ENCODE measurements at places on chromosomes 16 and 17.
A peak's percentile ranks its signal among the peaks of the same experiment; 100 is the strongest.

GRCh38 chr16:55856950-55857349, 18.2 kb downstream of the CES5A start:
- DNase-seq, result no peak

DNA sequence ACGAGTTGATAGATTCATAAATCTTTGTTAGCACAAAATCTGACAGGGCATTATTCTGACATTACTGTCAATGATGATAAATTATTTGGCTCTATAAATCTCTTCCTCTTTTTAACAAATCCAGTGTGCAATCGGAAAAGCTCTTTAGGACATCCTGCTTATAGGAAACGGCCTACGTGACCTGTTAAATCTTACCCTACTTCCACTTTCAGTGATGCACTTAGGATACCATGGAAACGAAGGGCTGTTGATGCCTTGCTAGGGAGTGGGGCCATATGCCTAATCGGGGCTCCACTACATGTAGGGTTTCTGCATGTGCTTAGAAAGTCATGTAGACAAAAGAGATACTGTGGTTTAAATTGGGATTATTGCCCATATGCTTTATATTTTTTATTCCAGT, 27.2 kb downstream of the ZNF594 start:
- peak; percentile 38 for DNase-seq

- DNase-seq, result no peak
These were observed 23.0 kb downstream of the DNAH2 start for GRCh38 chr17:7740481-7741001.

- DNase-seq, result no peak
These were observed 151.3 kb downstream of the ZFHX3 start for GRCh38 chr16:72896485-72897118.

GRCh38 chr17:17874478-17874877, 37.7 kb upstream of the SREBF1 start:
- no peak for DNase-seq

- DNase-seq, result no peak
These were observed 2.3 kb downstream of the SLC43A2 start for GRCh38 chr17:1626333-1626732.

GRCh38 chr16:2426941-2427361, 2.3 kb upstream of the CCNF start:
- no peak for DNase-seq

- no peak for DNase-seq
These were observed 311.9 kb downstream of the NPIPA8 start for GRCh38 chr16:18024611-18025010.

GRCh38 chr17:62119373-62119772, 54.3 kb upstream of the MED13 start:
- DNase-seq, result no peak

GRCh38 chr17:4444782-4445473, 11.2 kb downstream of the SPNS3 start:
- DNase-seq, result peak; percentile 56

DNA sequence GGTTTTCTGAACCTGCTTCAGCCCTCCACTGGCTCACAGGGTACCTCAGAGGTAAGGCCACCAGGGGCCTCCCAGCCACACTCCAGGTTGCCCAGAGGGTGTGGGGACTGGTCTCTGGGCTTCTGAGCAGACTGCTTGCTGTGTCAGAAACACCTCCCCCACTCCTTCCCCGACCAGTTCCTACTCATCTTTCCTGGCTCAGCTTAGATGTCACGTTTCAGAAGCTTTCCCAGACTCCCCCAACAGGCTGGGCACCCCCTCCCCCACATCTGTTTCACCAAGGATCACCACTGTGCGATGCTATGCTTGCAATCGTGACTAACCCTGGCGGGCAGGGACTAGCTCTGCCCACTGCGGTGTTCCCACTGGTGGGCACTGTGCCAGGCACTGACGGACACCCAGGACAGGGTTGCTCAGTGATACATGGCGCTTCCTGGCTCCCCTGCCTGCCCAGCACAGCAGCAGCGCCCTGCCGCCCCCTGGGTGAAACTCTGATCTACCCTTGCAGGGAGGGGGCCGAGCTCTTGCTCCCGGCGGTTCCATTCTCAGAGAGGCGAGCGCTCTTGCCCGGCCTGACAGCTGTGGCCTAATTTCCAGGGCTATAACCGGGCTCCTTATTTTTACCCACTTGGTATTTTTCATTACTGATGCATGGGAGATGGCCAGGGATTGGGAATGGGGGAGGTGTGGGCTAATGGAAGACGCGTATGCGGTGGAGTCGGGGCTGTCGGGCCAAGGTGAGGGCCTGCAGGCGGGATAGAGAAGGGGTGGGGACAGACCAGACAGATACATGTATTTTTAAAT, 29.4 kb upstream of the MTSS2 start:
- DNase-seq, result peak; percentile 20

DNA sequence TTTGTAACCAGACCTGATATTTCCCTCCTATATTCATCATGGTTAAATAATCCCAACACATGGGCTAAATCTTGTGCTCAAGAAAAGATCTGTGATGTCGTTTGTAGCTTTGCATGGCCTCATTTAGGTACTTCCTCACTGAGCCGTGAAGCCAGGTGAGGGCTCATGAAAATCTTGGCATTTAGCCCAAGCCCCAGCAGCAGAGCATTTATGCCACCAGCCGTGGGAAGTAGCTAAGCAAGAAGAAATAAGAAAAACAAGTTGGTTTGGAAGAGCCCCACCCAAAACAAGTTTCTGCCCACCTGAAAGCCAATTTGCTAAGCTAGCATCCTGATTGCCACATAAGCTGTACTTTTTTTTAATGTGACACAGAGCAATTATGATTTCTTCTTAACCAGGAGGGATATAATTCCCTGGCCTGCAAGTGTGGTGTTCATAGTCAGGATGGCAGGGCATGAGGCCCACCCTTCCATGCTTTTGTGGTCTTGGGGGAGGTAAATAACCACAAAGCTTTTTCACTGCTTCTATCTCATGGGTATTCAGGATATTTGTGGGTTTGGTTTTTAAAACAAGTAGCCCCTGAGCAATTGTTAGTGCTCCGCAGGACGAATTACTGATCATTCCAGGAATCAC, 10.5 kb downstream of the TMIGD1 start:
- peak; percentile 62 for DNase-seq

- DNase-seq, result peak; percentile 80
These were observed 15.1 kb downstream of the SAMD14 start for GRCh38 chr17:50114849-50115357.

DNA sequence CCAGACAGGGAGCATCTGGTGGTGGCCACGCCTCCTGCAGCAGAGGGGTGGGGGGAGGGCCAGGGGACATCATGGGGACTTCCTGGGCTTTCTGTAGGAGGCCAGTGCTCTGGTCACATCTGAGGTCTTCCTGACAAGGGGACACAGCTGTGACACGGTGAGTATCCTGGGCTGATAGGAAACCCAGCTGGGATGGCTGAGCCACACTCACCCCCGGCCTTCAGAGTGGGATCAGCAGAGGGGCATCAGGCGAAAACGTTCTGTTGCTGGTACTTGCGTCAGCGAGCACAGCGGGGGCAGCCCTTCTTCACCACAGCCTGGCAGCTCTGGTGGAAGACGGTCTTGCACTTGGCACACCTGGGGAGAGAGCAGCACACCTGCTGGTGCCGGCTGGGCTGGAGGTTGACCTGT, 122.9 kb upstream of the SMURF2 start:
- DNase-seq, result no peak

GRCh38 chr16:69496376-69496775, 69.4 kb upstream of the NFAT5 start:
- DNase-seq, result no peak

- DNase-seq, result no peak
These were observed 7.3 kb downstream of the TAT start for GRCh38 chr16:71569621-71570020.

DNA sequence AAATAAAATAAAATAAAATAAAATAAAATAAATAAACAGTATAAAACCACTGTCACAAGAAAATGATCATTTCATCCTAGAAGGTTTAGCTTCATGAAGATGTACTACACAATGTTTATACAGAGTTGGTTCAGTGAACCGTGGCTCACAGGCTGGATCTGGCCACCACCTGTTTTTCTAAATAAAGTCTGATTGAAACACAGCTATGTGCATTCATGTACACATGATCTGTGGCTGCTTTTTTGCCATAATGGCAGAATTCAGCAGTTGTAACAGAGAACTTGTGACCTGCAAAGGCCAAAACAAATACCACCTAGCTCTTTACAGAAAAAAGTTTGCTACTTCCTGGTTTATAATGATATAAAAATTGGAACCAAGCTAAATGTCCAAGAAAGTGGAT, 12.6 kb upstream of the RPRML start:
- DNase-seq, result no peak

DNA sequence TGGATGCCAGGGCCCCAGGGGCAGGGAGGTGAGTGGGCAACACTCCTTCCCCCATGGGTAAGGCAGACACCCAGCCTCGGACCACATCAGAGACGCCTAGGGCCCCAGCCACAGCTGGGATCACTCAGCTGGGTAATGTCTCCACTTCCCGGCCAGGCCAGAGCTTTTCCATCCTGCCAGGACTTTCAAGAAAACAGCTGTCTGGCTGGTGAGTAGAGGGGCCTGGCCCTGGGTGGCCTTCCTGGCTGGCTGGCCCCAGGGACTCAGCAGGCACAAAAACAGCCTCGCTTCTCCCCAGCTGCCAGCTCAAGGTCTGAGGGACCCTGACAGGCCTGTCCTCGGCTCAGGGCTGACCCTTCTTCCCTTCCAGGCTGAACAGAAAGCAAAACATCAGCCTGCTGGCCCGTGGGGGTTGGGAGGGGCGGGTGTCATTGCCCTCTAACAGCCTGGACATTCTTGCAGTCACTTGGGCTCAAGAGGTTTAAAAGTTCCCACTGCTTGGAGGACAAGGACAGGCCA, 45.3 kb upstream of the JPH3 start:
- no peak for DNase-seq

GRCh38 chr16:89831810-89832328, 3.6 kb downstream of the SPIRE2 start:
- DNase-seq, result no peak

DNA sequence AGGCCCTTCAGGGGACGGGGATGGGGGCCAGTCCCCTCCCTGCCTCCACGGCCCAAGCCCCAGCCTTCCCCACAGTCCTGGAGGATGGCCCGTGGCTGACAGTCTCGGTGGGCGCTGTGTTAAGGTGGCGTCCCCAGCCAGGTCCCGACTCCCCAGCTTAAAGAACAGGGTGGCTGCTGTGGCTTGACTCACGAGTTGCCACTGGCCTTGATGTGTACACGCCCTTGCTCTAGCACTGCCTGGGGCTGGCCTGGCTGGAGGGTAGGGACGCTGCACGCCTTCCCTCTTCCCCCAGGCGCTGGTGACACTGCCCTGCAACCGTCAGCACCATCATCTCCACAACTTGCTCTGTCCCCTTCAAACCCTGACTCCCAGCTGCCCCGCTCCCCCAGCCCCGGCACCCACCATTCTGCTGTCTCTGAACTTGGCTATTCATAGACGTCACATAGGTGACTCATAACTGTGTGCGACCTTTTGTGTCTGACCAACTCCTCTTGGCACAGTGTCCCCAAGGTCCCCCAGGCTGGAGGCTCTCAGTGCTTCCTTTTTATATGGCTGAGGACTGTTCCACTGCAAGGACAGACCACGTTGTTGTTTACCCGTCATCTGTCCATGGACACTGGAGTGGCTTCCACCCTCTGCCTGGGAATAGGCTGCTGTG, 6.3 kb downstream of the GNPTG start:
- peak; percentile 76 for DNase-seq

DNA sequence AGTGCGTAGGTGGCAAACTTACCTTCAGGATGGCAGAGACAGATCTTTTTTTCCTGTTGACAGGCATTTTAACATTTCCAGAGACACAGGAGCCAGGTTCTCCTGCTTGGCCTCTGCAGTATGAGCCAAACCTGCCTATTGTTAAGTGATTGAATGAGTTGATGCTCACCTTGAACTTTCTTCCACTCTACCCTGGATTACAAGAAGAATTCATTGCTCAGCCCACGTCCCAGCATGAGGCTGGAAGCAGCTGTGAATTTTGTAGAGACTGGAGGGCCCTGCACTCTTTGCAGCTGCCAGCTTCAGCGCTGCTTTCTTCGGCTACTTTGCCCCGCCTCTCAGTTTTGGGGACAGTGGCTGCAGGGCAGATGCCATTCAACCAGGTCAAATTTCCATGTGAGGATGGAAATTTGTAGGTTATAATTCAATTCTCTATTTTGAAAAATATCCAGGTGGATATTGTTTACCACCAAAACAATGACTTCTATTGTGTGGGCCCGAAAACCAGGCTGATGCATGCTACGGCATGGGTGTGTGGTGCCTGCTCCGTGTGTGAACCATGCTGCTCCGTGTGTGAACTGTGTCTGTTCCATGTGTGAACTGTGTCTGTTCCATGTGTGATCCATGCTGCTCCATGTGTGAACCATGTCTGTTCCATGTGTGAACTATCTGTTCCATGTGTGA, 75.2 kb upstream of the METTL9 start:
- no peak for DNase-seq

DNA sequence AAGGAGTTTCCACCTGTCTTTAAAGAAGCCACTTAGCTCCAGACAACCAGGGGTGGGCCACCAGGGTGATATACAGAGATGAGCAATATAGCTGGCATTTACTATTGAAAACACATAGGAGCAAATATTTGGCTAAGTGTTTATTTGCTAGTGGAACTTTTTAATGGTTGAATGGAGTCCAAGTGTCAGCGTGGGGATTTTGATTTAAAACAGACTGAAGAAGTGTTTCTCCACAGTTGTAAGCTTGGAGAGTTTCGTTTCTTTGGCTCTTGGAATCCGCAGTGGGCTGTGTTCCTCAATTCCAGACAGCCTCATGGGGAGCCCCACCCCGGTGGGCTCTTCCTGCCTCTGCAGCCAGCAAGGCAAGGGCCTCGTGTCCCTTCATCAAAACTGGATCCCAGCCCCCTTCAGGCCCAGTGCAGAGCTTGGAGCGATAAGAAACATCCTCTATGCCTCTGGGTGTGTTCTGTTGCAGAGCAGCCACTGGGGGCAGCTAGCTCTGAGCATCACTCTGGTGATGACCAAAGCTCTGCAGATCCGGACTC, 36.1 kb downstream of the NOG start:
- no peak for DNase-seq

DNA sequence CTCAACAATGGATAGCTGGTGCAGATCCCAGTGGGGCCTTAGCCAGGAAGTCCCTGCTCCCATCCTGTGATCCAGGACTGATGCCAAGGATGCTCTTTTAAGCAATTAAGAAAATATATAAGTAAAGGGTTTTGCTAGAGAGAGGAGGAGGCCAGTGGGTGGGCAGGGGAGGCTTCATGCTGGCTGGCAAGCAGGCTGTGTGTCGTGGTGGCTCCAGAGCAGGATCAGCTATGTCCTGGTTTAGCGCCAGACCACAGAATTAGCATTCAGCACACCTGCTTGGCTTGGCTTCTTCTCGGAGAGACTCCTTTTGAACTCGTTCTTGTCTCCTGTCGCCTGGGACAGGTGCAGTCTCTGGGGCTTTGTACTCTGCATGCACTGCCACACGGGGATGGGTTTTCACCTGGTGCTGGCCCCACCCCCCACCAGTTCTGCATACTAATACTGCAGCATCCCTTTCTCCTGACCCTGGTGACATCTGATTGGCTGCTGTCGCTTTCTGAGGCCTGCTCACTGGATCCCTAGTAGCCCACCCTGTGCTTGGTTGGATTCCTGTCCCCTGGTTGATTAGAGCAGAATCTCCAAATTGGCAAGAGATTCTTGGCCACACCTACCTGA, 66.1 kb downstream of the PLD6 start:
- no peak for DNase-seq

Data from suppressor macrophage (primary cell).